Epithelial cell of prostate (primary cell): ENCODE measurements at places on chromosomes 5 and 9.

DNA sequence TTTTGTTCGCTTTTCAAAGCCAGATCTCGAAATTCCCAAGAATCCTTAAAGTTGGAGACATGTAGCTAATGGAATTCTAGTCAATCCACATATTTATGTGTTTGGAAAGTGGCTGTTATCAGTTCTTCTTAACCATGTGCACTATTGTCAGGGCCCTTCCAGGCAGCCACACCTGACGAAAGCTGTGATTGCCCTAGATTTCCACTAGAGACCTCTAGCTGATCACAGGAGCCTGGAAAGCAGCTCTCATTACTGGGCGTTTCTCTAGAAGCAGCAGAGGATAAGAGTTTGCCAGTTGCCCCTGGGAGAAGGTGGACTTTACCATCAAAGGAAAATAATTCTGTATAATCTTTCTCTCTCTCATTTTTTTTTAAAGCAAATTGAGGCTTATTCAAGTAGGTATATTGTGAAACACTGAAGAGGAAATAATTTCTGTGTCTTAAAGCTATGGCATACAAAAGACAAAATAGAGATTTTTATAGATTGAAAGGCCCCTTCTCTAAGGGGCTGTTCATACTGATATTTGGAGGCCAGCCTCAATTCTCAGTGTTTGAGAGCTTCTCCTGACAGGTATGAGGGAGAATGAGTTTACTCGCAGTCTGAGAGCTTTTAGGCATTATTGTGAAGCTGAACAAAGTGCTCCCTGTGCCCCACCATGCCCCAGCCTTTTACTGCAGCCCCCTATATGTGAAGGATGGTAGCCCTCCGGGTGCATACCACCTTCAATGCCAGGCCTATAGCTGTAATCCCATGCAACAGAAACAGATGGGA lies 405.4 kb upstream of the ACTBL2 start:
- peak; percentile 39 for DNase-seq

- no peak for DNase-seq
Measured at GRCh38 chr5:159010661-159011442, 88.9 kb downstream of the EBF1 start.

- DNase-seq, result peak; percentile 48
Measured at GRCh38 chr9:115121181-115121580, 3.2 kb upstream of the TNC start.

- DNase-seq, result no peak
Measured at GRCh38 chr5:135432113-135432512, 15.0 kb downstream of the DCANP1 start.

GRCh38 chr5:178496642-178497041 lies 93.6 kb downstream of the COL23A1 start:
- DNase-seq, result no peak

- no peak for DNase-seq
Measured at GRCh38 chr5:126410623-126411022, 12.6 kb upstream of the GRAMD2B start.

GRCh38 chr9:134390537-134390936 lies 64.3 kb downstream of the RXRA start:
- no peak for DNase-seq

GRCh38 chr5:146051678-146052077 lies 53.7 kb downstream of the PLAC8L1 start:
- no peak for DNase-seq

DNA sequence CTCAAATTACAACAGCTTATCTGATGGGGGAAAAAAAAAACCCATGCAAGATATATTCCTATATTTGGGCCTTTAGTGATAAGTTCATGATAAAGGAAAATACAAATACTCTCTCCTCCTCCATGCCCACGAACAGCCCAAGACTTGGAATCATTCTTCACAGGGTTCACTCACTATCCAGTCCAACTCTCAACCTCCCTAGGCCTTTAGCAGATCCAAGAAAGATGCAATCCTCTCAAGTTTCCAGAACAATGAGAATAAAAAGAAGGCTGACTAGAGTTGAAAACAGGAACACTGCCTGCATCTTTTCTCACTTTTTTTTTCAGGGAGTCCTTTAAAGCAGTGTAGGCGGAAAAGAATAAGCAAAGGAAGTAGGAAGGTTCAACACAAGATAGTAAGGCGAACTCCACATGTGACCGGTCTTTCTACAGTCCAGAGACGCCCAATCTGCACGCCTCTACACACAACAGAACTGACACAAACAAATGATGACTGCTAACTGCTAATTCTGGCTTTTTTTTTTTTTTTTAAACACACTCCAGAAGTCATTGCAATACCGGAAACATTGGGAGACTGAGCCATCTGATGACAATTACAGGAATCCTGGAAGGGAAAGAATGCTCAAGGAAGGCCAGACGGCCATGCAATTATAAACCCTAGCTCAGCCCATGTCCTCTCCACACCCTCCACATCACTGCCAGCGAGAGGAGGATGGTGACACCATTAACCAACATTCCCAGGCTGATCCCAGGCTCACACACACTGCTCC lies 75.4 kb downstream of the BNC2 start:
- no peak for DNase-seq

DNA sequence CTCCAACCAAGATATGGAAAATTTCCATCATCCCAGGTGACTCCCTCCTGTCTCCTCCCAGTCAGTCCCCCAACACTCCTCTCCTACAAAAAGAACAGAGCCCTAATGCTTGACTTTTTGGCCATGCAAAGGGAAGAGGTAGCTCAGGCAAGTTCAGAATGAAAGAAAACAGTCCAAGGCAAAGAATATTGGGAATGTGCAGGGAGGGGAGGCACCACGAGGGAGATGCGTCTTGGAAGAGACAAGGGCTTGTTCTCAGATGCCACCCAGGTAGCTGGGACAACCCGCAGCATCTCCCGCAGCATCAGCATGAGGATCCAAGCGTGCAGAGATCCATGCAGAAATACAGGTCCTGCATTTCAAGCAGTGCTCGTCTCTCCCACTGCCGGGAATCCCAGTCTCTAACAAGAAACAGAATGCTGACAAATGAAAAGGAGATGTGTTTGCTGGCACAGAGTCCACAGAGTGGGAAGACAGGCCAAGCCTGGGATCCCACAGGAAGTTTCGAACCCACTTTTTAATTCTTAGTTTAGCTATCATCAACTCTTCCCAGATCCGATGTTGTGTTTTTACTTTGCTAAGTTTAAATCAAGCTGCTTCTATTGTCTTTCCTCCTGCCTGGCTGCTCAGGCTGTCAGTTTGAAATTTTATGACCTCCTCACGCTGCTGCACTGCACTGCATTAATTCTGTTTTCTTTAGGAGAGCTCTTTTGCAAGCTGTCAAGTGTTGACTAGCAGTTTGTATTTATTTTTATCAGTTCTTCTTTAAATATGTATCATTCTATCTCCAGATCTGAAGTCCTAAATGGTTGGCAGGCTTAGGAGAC lies 86.8 kb upstream of the OSMR start:
- DNase-seq, result no peak

DNA sequence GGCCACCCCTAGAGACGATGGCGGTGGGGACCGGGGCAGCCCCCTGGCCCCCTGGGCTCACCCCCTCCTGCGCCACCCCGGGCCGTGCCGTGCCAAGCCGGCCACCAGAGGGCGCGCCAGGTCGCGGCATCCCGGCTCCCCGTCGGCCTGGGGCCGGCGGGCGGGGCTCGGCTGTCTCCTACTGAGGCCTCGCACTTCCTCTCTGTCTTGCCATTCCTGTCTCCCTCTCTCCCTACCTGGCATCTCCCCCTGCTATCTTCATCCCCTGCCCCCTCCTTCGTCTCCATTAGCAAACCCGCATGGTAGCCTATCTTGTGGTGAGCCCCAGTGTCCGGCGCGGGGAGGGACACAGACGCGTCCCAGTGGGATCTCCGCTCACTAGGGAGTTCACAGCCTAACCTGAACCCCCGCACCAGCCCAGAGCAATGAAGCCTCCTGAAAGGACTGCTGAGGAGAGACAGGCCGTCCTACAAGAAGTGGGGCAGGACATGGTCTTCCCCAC lies 29.8 kb upstream of the FABP6 start:
- no peak for DNase-seq

- no peak for DNase-seq
Measured at GRCh38 chr9:121239071-121239470, 28.9 kb upstream of the GSN start.

- DNase-seq, result no peak
Measured at GRCh38 chr5:10707198-10708142, 53.6 kb downstream of the DAP start.

GRCh38 chr5:96569332-96569731 lies 92.8 kb upstream of the CAST start:
- DNase-seq, result no peak

GRCh38 chr5:174327317-174327864 lies 281.9 kb downstream of the NSG2 start:
- peak; percentile 34 for DNase-seq

DNA sequence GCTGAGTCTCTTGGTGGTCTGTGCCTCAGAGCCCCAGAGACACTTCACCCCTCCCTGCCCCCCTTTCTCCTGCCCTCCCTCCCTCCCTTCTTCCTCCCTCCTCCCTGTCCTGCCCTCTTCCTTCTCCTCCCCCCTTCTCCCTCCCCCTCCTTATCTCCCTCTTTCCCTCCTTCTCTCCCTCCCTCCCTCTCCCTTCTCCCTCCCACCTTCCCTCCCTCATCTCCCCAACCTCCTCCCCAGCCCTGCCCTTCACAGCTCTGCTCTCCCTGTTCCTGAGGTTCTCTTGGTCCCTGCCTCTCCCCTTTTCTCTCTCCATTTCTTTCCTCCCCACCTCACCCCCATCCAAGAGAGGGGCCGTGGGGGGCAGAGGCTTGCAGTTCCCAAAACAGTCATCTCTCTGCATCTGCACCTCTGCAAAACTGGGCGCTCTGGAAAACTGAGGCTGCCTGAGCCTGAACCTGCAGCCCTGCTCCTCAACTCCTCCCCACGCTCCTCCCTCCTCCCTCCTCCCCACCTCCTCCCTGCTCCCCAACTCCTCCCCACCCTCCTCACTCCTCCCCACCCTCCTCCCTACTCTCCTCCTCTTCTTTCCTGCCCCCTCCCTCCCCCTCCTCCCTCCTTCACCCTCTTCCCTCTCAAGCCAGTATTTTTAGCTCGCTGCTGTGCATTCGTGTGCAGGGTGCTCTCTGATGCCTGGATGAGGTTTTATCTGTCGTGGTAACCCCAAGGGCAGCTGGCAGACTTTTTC lies 219.1 kb downstream of the C9orf50 start:
- no peak for DNase-seq

DNA sequence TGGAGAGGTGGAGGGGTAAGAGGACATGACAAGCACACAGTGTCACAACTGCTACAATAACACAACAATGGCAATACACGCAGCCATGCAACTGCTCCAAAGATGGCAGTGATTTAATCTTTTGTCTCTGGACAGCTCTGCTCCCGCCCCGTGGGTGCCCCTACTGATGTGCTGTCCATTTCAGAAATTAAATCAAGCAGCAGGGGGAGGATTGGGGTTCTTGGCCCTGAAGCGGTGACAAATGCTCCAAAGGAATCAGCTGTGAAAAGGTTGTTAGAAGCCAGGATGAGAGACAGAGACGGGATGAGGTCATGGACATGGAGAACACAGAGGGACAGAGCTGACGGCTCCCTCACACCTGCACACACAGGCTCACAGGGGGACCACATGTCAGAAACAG lies 22.6 kb downstream of the CNTFR start:
- DNase-seq, result no peak

GRCh38 chr5:134446938-134447337 lies 35.3 kb upstream of the CDKN2AIPNL start:
- DNase-seq, result no peak

- DNase-seq, result no peak
Measured at GRCh38 chr5:126953640-126954039, 76.7 kb downstream of the MARCHF3 start.

DNA sequence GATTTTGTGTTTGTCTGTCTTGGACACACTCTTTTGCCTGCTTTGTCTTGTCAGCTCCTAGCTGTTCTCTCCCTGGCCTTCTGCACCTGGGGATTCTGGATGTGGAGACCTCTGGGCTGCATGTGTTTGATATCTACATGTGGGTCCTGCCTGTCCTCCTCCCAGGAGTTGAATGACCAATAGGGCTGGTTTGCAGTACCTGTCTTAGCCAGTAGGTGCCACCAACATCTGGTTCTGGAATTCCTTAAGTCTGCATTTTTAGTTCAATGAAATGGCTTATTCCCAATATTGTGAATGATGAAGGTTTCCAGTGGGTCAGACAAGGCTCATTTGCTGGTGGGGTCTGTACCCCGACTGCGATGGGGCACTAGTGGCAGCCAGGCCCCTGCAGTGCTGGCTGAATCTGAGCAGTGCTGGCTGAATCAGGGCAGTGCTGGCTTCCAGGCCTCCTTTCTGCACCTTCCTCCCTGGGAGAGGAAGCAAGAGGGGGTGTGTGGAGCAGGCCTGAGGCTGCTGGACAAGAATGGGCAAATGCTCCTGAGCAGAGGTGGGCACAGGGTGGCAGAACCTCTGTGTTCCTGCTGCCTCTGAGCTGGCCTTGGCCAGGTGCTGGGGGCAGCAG lies 73.3 kb downstream of the RXRA start:
- DNase-seq, result no peak

DNA sequence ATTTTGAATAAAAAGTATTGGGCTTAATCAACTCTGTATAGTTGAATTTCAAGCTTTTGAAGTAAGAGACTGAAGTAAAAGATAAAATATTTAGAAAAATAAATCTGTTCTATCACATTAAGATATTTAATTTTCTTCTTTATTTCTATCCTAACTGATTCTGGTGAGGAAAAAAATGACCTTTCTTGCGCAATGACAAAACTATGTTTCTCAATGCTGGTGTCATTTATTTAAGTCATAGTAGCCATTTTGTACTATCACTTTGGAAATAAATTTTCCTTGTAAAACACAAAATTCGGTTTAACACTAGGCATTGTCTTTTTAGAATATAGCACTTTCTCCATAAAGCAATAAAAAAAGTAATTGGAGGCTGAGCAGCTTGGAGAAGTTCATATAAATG lies 728.0 kb downstream of the CDH9 start:
- no peak for DNase-seq

GRCh38 chr9:90325913-90326653 lies 316.5 kb downstream of the DIRAS2 start:
- no peak for DNase-seq

DNA sequence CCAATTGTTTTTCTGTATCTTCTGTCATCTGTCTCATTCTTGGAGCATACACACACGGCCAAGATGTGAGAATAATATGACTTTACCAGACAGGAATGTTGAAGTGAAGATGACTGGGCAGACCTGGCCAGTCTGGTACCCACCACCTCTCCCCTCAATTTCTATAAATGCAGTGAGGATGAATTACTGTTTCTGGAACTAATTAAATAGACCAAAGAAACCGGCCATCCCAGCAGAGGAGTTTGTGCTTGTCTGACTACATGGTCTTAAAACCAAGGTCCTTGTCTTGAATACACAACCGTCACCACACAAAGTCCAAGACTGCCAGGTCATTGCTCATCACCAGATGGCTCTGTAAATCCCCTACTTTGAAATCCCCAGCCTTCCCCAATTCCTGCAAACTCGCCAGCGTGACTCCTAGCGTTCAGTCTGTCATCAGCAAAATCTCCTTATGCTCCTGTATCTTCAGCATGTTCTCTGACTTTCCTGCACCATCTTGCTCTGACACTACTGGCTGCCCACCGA lies 147.2 kb downstream of the PDE4D start:
- peak; percentile 51 for DNase-seq

- DNase-seq, result no peak
Measured at GRCh38 chr9:121935739-121936138, 157.4 kb downstream of the TTLL11 start.

- no peak for DNase-seq
Measured at GRCh38 chr5:135208903-135209721, 175.1 kb upstream of the PITX1 start.
